ENCODE measurements at places on chromosomes 11 and 22.
A peak's percentile ranks its signal among the peaks of the same experiment; 100 is the strongest.

- H3K36me3 ChIP-seq, result no peaks in the 10 kb centered on the region
- no peak for DNase-seq
- H3K4me1 ChIP-seq, result peaks cover 1% of the 10 kb centered on the region
- no peak overlapping the region for H3K27ac ChIP-seq
- H3K4me3 ChIP-seq, result no peak overlapping the region
- H3K27me3 ChIP-seq, result no peaks in the 10 kb centered on the region
Observed at GRCh38 chr22:31872209-31872608, 72.1 kb upstream of the YWHAH start.

- H3K36me3 ChIP-seq, result peaks cover 13% of the 10 kb centered on the region
Observed at GRCh38 chr11:6943131-6943530, 16.9 kb downstream of the ZNF215 start.

DNA sequence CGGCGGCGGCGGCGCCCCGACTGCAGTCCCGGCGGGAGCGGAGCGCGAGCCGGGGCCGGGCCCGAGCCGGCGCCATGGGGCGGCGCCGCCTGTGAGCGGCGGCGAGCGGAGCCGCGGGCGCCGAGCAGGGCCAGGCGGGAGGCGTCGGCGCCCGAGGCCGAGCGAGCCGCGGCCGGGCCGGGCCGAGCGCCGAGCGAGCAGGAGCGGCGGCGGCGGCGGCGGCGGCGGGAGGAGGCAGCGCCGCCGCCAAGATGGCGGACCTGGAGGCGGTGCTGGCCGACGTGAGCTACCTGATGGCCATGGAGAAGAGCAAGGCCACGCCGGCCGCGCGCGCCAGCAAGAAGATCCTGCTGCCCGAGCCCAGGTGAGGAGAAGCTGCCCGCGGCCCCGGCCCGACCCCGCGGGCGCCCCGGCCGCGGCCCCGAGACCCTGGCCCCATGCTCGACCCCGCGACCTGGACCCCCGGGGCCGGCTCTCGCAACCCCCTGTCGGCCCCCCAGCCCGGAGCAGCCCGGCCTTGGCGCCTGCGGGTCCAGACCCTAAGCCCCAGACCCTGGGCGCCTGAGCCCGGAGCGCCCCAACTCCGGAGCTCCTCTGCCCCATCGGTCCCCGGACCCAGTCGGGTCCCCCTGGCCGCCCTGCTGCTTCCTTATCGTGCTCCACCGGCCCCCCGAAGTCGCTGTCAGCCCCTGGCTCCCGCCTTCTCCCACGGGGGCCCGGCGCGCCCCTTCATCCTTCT lies at the start of gene GRK2:
Gene GRK2, plus strand, starts transcription at position 25 of the 739 bp plus-strand sequence. Its CDS starts 227 bp downstream, at position 252.
- no peaks in the 10 kb centered on the region for H3K27me3 ChIP-seq
- H3K4me3 ChIP-seq, result peak within 1 kb of the TSS; percentile 81
- H3K4me1 ChIP-seq, result peaks cover 57% of the 10 kb centered on the region
- DNase-seq, result peak; percentile 55
- peak within 1 kb of the TSS; percentile 94 for H3K27ac ChIP-seq

DNA sequence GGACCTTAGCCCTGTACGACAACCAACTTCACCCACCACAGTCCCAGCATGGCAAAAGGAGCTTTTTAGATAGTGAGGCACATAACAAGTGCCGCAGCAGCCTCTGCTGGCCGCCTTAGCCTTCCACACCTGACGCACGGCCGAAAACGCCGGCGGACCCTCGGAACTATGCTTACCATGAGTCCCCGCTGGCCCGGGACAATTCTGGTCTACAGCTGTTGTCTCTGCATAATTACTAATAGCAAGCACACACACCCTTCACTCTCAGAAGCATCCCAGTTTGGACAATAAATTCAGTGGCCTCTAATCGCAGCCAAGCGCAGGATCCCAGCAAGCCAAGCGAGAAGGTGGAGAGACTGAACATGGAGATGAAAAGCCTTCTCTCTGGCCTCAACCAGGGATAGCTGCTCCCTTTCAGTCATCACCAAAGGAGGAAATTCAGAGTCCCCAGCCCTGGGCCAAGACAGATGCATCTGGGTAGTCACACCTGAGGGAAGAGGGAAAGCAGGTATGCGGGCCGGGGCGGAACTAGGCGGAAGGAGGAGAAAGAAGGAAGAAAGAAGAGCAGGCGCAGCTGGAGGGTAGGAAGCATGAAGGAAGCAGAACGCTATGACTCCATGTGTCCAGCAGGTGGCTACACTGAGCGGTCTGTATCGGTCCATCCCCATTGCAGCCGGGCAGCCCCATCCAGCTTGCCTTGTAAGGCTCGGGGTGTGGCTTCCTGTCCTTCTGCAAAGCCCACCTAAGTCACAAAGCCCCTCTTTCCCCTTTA lies 40.3 kb downstream of the BUD13 start:
- no peaks in the 10 kb centered on the region for H3K27me3 ChIP-seq
- H3K4me1 ChIP-seq, result no peaks in the 10 kb centered on the region
- no peak overlapping the region for H3K27ac ChIP-seq
- peak; percentile 52 for DNase-seq

- H3K36me3 ChIP-seq, result no peaks in the 10 kb centered on the region
- H3K4me3 ChIP-seq, result no peak overlapping the region
- no peak overlapping the region for H3K27ac ChIP-seq
- no peak for DNase-seq
Observed at GRCh38 chr11:36988556-36988955, 390.5 kb upstream of the RAG2 start.

DNA sequence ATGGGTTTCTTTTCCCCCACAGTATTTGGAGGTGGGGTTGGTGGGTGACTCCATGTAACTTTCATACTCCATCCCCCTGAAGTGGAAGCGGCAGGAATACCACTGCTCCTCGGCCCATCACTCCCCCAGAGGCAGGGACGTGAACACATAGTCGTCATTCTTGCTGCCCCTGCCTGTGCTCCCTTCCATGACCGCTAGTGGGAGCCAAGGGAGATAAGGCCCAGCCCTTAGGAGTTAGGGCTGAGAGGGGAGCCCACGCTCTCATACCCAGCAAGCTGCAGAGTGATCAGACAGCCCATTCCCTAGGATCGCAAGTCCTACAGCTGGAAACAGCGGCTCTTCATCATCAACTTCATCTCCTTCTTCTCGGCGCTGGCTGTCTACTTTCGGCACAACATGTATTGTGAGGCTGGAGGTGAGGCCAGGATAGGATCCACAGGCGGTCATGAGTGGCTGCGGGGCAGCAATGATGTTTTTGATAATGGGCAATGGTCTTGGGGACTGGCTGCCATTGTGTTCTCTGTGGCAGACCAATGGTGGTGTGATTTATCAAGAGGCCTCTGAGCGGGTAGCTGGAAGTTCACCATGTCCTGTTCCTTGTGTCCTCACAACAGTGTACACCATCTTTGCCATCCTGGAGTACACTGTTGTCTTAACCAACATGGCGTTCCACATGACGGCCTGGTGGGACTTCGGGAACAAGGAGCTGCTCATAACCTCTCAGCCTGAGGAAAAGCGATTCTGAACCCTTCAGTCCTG lies 15.9 kb downstream of the RHOG start:
- no peak overlapping the region for H3K27ac ChIP-seq
- H3K27me3 ChIP-seq, result no peaks in the 10 kb centered on the region
- H3K4me1 ChIP-seq, result no peaks in the 10 kb centered on the region
- no peak overlapping the region for H3K4me3 ChIP-seq

GRCh38 chr11:97607291-97608000 lies 1217.6 kb downstream of the JRKL start:
- H3K36me3 ChIP-seq, result no peaks in the 10 kb centered on the region
- H3K4me1 ChIP-seq, result no peaks in the 10 kb centered on the region
- H3K4me3 ChIP-seq, result no peak overlapping the region
- DNase-seq, result no peak

DNA sequence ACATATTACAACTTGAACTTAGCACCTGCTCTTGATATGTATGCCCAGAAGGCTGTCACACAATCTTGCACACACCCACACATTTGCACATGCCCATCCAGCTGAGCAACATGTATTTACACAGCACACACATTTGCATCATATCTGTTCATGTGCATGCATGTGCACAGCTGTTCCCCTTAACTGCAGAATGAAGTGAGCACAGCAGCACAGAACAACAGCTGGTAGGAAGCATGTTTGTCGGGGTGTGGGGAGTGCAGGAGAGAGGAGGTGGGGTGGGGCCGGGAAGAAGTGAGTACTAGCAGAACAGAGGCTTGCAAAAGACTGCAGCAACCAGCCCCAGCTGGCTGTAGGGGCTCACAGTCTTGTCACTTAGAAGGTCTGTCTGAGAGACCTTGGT lies 296.5 kb downstream of the KIRREL3 start:
- no peak for DNase-seq
- H3K27me3 ChIP-seq, result no peaks in the 10 kb centered on the region
- peaks cover 31% of the 10 kb centered on the region for H3K4me1 ChIP-seq
- H3K36me3 ChIP-seq, result no peaks in the 10 kb centered on the region
- no peak overlapping the region for H3K4me3 ChIP-seq

DNA sequence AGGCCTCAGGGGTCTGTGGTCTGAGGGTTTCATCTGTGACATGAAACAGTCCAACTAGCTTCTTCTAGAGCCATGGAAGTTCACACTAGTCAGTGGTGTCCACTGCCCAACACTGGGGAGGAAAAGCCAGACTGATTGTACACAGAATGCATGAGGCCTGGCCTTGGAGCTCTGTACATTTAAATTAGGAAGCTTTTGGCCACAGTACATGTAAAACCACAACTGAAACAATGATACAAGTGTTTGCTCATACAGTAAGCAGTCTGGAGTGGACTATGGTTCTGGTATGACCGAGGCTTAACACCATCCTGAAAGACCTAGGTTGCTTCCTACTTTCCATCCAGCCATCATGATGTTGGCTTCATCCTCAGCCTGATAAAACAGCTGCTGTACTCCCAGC lies 73.8 kb upstream of the SESN3 start:
- no peaks in the 10 kb centered on the region for H3K27me3 ChIP-seq
- no peaks in the 10 kb centered on the region for H3K4me1 ChIP-seq
- no peak overlapping the region for H3K27ac ChIP-seq

- no peak overlapping the region for H3K27ac ChIP-seq
- no peaks in the 10 kb centered on the region for H3K4me1 ChIP-seq
- H3K27me3 ChIP-seq, result no peaks in the 10 kb centered on the region
- no peaks in the 10 kb centered on the region for H3K36me3 ChIP-seq
Observed at GRCh38 chr11:36388071-36388470, 92.0 kb downstream of the PRR5L start.

DNA sequence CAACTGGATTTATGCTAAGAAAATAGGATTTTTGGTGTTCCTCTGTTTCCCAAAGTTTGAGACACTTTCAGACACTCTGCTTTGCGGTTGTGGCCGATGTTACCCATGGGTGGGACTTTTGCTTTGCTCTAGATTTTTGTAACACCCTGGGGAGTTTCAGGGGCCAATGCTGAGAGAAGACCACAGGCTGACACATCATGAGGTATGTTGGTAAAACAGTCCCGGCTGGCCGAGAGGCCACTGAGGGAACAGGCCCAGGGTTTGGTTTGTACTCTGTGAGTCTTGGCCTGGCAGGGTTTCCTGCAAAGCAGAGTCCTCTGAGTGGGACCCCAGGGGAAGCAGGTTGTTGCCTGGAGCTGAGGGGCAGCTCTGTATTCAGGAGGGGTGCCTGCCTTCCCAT lies 78.5 kb upstream of the PITPNB start:
- no peaks in the 10 kb centered on the region for H3K36me3 ChIP-seq
- H3K27me3 ChIP-seq, result no peaks in the 10 kb centered on the region
- H3K4me3 ChIP-seq, result no peak overlapping the region

GRCh38 chr11:2886191-2886894 lies 768 bp upstream of the CDKN1C start:
- no peak for DNase-seq
- peaks cover 19% of the 10 kb centered on the region for H3K27me3 ChIP-seq
- H3K36me3 ChIP-seq, result no peaks in the 10 kb centered on the region
- no peak overlapping the region for H3K27ac ChIP-seq

DNA sequence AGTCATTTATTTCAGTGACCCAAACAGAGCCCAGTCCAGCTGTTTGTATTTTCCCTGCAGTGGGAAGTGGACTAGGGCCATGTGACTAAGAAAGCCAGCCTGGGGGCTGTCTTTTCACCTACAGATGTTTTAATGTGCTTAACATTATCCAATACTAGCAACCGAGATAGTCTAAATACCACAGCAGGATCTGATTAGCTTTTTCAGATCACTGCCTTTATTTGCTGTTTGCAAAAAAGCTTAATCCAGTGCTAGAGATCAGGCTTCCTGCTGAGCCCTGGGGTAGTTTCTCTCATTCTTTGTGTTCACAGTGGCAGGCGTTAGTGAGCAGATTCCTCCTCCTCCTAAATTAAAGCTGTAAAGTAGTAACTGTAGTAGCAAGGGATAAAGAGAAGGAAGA lies 35.0 kb downstream of the ZC3H12C start:
- no peak for DNase-seq
- no peak overlapping the region for H3K27ac ChIP-seq
- no peaks in the 10 kb centered on the region for H3K27me3 ChIP-seq
- peaks cover 5% of the 10 kb centered on the region for H3K4me1 ChIP-seq

GRCh38 chr22:19522881-19523239 lies 1.4 kb downstream of the CLDN5 start:
- H3K27ac ChIP-seq, result no peak overlapping the region
- DNase-seq, result no peak
- H3K4me3 ChIP-seq, result no peak overlapping the region
- no peaks in the 10 kb centered on the region for H3K36me3 ChIP-seq

DNA sequence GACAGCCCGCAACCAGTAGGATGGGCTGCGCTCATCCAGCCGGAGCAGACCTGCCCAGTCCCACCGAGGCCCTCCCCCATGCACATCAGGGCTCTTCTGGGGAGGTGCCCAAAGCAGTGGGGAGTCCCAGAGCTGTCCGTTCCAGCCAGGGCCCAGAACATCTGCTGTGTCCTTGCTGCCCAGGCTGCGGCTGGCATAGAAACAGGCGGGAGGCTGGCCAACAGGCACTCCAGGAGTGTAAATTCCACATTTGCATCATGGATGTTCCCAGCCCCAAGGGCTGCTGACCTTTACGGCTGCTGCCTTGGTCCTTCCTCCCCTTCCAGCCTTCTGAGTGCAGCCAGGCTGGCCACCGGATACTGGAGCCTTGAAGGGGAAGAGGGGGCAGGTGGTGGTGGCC lies 30.0 kb upstream of the SYT7 start:
- no peaks in the 10 kb centered on the region for H3K4me1 ChIP-seq
- no peak overlapping the region for H3K4me3 ChIP-seq
- no peaks in the 10 kb centered on the region for H3K36me3 ChIP-seq
- no peak overlapping the region for H3K27ac ChIP-seq
- peaks cover 94% of the 10 kb centered on the region for H3K27me3 ChIP-seq
- no peak for DNase-seq

DNA sequence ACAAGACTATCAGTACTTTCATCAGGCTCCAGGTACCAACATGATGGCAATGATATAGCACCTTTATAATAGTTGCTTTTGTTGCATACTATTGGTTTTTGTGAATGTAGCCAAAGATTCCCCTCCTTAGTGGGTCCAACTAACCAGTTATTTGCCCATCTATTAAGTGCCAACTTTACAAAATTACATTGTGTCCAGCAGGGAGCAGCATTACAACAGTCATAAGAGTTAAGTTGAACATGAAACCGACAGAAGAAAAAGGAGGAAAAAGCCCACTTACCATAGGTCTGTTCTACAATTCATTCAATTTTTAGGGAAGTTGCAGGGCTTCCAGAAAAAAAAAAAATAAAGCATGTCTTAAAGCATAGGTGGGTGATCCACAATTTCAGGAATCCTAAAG lies 21.6 kb downstream of the IMMP1L start:
- H3K4me3 ChIP-seq, result no peak overlapping the region
- no peaks in the 10 kb centered on the region for H3K4me1 ChIP-seq
- H3K36me3 ChIP-seq, result no peaks in the 10 kb centered on the region
- no peaks in the 10 kb centered on the region for H3K27me3 ChIP-seq
- peak; percentile 34 for DNase-seq

- no peaks in the 10 kb centered on the region for H3K4me1 ChIP-seq
- H3K4me3 ChIP-seq, result no peak overlapping the region
- no peaks in the 10 kb centered on the region for H3K36me3 ChIP-seq
- no peak for DNase-seq
- no peaks in the 10 kb centered on the region for H3K27me3 ChIP-seq
Observed at GRCh38 chr22:25629613-25630012, 65.1 kb downstream of the GRK3 start.

All from MM.1S (cell line).